ENCODE measurements at places on chromosomes 3 and 15. TPM values are rescaled to one million over a fixed set of nuclear protein-coding genes. Genes with fewer than 3 reads are reported as not detected.

TMOD2 gene
- polyA plus RNA-seq: 8.3 TPM

PIERCE2 gene
- polyA plus RNA-seq: 1.4 TPM

CASR gene
- 0.03 TPM for polyA plus RNA-seq

MGLL gene
- polyA plus RNA-seq: 16.2 TPM

ARPP21 gene
- 224 TPM for polyA plus RNA-seq

PP2D1 gene
- polyA plus RNA-seq: 0.63 TPM

Data from muscle of arm (tissue), 14 donors.